ENCODE measurements at places on chromosomes 5 and 9.

DNA sequence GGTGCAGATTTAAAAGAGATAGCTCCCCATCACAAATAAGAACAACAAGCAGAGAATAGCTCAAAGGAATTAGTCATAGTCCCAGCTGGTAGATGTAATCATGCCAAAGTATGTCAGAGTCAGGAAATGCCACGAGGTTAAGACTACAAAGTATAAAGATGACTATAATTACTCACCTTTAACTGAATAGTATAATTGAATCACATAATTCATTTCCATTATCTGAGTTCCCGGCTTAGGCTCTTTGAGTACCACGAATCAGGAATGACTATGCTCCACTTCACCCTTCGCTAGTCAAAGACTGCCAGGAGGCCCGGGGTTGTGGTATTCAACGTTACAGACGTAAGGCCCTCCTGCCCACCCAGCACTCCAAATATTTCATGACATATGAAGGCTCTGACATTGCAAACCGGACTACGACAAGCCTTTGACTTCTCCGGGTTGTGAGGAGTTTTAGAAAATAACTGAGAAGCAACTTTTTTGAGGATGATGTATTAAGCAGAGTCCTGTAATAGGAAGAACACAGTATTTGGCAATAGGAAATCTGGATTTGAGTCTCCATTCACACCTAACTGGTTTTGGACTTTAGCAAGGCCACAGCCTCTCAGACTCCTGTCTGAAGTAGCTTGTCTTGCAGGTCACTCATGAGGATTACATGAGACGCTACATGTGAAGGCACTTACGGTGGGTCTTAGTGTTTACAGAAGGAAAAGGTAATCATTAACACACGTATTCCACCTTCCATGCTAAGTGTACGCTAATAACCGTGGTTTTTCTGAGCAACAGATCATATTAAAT, 64.6 kb downstream of the ENC1 start:
- no peak for DNase-seq

DNA sequence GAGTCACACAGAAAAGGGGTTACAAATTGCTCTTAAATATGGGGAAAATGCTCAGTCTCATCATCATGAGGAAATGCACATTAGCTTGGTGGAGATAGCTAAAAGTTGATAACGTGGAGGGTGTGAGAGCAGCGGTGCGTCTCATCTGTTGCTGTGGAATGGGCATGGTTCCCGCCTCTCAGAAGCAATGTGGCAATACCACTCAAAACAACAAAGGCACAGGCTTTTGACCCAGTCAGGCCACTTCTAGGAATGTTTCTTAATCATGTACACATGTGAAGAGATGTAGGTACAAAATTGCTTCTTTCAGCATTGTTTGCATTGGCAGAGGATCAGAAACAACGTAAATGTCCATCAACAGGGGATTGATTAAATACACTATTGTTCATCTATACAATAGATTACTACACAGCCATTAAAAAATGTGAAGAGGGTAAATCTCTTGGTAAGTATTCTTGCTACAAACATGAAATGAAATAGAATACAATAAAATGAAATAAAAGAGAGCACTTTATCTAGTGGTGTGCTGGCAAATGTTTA, 212.6 kb upstream of the MSX2 start:
- DNase-seq, result peak; percentile 55

- no peak for DNase-seq
Observed at GRCh38 chr9:106653213-106653612, 209.8 kb upstream of the ZNF462 start.

DNA sequence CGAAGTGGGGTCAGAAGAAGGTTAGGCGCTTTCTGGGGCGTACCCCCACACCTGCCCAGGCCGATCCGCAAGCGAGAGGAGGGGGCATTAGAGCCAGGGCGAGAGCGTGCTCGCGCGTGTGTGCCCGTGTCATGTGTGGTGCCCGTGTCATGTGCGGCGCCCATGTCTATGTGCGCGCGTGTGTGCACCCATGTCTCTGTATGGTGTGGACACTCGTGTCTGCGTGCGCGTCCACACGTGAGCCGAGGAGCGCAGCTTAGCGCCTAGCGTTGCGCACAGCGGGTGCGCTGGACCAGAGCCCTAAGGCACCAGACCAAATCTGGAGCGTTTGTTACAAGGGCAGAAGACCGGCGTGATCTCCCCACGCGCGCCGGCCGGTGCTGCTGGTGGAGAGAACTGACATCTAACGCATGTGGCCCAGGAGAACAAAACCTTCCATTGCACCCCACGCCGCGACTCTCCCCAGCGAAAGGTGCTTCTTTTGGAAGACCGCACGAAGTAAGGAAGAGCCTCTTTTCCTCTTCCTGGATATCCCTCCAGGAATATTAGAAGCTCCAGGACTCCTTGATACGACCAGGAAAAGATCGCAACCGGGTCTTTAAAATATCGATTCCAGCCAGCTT, 644 bp downstream of the NIM1K start:
- peak; percentile 12 for DNase-seq

GRCh38 chr5:122756264-122756911, 18.5 kb upstream of the SNX2 start:
- no peak for DNase-seq

- DNase-seq, result no peak
Observed at GRCh38 chr5:172101547-172102217, 86.3 kb downstream of the STK10 start.

DNA sequence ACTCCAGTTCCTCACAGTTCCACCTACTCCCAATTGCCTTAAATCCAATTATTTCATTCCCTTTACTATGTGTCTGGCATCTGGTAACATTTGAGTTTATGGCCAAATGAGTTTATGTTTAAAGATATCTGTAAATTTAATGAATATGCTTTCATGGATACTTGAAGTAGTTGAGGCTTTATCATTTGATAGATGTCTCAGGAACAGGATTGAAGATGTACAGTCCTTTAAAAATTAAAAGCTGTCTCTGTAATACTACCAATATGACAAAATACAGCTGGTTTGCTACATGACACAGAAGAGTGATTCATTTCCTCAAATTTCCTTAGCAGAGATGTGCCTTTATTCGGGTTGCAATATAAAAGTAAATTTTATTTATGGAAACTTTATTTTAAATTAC, 2326.0 kb upstream of the ACO1 start:
- no peak for DNase-seq

DNA sequence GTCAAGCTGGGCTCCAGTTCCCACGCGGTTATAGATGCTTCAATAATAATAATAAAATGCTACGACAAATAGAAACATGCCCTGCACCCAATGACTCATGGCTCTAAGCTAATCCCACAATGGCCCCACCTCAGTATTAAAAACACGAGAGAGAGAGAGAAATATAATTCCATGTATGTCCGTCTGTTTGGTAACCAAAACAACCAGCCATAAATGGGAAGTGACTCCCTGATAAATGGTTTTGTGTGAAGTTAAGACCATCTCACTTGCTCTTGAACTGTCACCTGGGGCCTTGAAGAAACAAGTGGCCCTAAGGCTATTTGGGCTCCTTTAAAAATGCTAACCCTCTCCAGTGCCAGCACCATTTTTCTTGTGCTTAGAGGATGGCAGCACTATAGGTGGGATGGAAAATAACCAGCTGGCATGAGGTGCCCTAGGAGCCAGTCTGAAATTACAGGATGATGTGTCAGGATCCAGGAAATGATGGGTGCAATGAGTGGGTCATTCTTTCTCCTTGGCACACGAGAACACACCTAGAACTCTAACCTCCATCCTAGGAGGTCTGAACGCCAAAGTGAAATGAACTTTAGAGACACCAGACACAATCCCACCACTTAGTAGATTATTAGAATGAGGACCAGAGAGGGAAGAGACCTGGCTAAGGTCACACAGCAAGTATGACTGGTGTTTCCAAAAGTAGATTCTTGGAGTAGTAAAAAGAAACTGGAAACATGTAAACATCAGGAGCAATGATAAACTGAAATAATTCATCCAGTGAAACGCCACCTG, 35.7 kb upstream of the ADRB2 start:
- DNase-seq, result no peak

DNA sequence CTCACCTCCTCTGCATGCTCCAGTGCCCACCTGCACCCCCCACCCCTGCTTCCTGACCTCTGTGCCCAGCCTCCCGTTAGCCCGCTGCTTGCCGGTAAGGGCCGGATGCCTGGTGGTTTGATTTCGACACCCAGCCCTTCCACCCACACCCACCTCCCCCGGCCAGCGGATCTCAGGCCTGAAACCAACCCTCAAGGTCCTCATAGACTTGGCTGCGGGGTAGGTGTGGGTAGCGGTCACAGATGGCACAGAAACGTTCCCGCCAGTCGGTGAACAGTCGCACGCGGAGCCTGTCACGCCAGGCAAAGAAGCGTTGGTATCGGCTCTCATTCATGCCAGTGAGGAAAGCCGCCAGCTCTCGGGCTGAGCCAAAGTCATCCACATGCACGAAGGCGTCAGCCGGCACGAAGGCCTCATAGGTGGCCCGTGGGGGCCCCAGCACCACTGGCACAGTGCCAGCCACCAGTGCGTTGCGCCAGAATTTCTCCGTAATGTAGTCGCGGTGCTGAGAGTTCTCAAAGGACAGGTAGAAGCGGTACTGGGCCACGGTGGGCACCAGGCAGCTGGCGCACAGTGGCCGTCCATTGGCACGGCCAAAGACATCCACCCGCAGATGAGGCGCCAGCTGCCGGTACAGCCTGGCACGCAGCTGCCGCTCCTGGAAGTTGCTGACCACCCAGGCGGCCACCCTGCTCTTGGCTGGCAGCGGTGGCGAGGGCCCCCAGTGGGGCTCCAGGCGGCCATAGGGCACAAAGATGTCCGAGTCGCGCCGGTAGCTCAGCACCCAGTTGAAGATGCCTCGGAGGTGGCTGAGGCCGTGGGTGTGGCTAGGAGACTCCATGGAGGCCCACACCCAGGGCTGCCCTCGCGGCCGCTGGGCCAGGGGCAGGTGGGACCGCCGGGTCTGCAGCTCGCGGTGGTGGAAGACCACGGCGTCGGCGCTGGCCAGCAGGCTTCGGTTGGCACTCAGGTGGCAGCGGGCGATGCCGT, 1.1 kb downstream of the FUT7 start:
- no peak for DNase-seq

DNA sequence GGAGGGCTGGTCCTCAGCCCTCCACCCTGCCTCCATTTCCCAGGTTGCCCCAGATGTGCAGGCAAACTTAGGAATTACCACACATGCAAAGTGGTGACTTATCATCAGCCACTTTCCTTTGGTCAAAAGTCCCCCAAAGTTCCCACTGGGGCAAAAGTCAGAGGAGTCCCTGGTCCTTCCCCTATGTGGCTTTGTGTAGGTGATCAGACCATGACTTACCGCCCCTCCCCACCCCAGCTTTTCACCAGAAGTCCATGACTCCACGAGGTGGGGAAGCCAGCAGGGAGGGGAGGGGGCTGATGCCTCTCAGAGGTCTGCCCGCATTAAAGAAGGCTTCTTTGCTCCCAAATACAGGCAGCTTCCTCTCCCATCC, 5.8 kb downstream of the TRAF1 start:
- DNase-seq, result no peak

- DNase-seq, result no peak
Observed at GRCh38 chr9:100774962-100775361, 197.1 kb downstream of the CAVIN4 start.

DNA sequence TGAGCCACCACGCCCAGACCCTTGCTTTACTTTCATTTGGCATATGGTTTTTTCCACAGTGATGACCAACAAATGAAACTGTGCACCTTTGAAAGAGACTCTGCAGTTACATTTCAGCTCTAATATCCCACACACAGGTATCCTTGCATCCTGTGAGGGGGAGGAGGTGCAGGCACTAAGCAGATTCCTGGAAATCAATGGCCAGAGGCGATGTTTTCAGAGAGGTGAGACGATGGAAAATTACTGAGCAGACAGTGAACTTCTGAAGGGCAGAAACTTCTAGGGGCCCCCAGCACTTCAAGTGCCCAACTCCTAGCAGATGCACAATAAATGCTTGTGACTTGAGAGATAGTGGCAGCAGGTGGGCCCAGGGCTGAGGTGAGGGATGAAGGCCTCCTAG, 29.8 kb upstream of the GNE start:
- DNase-seq, result no peak

GRCh38 chr5:150485693-150486401, 22.1 kb upstream of the NDST1 start:
- peak; percentile 82 for DNase-seq

GRCh38 chr5:86546582-86546981, 71.2 kb upstream of the COX7C start:
- DNase-seq, result no peak

All from Caco-2 (cell line).